Naive thymus-derived CD8-positive, alpha-beta T cell (primary cell): ENCODE measurements at places on chromosomes 1 and 21.
A peak's percentile ranks its signal among the peaks of the same experiment; 100 is the strongest.

DNA sequence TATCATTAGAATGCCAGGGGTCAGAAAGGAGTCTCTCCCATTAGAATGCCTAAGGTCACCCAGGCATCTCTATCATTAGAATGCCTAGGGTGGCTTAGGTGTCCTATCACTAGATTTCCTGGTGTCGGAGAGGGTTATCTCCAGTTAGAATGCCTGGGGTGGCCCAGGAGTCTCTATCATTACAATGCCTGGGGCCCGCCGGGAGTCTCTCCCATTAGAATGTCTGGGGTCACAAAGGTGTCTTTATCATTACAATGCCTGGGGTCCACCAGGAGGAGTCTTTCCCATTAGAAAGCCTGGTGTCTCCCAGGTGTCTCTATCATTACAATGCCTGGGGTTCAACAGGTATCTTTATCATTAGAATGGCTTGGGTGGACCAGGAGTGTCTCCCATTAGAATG, 56.2 kb downstream of the RNF187 start:
- no peak for DNase-seq

DNA sequence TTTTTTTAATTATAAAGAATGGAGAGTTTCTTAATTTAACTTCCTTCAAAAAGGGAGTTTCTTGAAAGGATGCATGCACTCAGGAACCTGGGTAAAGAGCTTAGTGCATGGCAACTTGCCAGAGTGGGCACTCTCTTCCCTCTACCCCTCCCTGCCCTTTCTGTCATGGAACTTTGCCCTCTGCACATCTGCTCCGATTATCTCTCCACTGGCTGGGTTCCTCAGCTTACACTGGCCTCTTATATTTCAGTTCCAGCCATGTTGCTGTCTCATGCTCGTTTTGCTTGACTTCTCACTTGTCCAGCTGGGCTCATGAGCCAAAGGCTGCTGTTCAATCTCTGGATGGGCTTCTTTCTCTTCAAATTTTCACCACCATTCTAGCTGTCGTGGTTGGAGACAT, 87.0 kb downstream of the NCAM2 start:
- no peak for DNase-seq

- DNase-seq = no peak
Measured at GRCh38 chr1:156508205-156508954, 7.8 kb upstream of the MEF2D start.

- DNase-seq = no peak
Measured at GRCh38 chr21:35153671-35154070, 104.6 kb upstream of the RUNX1 start.

- no peak for DNase-seq
Measured at GRCh38 chr1:196877964-196878363, 9.9 kb upstream of the CFHR4 start.

GRCh38 chr1:36643371-36644270, 160.9 kb upstream of the CSF3R start:
- DNase-seq = no peak

GRCh38 chr1:158121604-158122254, 59.0 kb upstream of the CD1D start:
- no peak for DNase-seq

DNA sequence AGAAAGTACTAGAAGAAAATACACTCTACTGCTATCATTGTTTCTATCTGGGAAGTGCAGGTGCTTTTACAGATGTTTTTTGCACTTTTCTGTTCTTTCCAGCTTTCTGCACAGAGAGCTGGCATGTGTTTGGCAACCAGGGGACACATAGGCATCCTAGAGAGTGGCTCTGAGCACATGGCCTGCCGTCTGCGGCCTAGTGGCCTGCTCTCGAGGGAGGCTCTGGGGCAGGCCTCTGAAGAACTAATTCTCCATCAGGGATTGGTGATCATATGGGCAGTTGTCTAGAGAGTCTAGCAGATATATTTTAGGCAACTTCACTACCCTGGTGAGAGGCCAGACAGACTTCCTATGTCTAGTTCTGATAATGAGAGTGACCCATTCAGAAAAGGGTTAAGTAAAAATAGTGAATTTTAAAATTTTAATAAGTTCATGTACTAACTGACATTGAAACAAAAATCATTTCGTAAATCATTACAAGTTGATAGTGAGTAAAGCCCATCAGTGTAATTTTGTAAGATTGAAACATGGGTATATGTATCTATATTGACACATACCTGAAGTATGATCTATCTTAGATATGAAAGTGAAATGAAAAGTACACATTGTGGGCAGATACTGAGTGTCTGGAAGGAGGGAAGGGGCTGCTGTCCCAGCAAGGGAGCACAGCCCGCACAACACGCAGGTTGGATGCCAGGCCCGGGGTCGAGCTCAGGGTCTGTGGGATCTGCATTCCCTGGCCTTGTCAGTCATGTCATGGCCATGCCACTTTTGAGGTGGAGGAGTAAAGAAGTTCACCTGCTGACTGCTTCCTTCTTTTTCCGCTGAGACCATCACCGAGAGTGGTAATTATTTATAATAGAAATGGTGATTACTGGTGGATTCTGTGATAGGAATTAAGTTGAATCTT, 79.8 kb downstream of the PCBP3 start:
- DNase-seq = no peak

DNA sequence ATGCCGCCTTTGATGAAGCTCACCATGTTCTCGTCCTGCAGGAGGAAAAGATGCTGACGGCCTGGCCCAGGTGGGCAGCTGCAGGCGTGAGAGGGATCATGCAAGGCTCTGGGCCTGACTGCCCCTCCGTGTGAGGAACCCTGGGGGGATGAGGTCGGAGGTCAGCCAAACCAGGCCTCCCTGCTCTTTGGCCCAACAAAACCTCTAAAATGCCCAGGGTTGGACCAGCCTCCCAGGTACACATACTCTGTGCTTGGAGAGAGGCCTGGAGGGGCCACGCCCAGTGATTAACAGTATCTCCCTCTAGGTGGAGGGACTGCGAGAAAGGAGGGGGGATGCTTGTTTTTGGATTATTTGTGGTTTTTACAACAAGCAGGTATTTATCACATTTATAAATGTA, 21.1 kb downstream of the TTC39A start:
- DNase-seq = no peak

DNA sequence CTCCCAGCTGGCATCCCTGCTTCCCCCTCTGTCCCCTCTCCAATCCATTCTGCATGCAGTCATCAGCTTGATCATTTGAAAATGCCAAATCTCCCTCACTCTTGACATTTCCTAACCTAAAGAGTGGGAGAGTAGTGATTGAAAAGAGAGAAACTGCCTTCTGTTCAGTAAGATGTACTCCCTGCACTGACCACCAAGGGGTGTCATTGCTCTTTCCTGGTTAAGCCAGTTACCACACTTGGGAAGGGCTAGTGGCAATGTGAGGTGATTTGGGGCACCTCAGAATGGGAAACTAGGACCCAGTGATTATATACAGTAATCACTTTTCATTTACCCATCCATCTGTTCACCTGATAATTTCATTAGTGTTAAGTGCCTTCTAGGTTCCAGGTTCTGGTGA, 6.9 kb upstream of the TMEM269 start:
- DNase-seq = peak; percentile 65

DNA sequence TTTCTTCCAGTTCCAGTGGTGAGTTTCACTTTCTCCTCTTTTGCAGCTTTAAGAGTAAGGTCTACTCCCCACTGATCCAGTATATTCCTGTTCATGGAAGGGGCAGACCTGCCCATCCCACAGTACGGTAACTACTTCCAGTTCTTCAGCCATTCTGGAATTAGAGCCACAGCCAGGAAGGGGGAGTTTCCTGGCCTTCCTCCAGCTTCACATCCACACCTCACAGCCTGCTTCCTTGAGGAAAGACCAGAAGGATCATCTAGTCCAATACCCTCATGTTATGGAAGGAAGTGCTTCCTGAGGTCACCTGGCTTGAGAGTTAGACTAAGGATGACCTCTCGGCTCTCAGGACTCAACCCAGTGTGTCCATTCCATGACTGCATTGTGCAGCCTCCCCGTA, 597.8 kb downstream of the KIF26B start:
- no peak for DNase-seq
